Neural crest cell (in vitro differentiated cells): ENCODE measurements at places on chromosomes 4 and X.

DNA sequence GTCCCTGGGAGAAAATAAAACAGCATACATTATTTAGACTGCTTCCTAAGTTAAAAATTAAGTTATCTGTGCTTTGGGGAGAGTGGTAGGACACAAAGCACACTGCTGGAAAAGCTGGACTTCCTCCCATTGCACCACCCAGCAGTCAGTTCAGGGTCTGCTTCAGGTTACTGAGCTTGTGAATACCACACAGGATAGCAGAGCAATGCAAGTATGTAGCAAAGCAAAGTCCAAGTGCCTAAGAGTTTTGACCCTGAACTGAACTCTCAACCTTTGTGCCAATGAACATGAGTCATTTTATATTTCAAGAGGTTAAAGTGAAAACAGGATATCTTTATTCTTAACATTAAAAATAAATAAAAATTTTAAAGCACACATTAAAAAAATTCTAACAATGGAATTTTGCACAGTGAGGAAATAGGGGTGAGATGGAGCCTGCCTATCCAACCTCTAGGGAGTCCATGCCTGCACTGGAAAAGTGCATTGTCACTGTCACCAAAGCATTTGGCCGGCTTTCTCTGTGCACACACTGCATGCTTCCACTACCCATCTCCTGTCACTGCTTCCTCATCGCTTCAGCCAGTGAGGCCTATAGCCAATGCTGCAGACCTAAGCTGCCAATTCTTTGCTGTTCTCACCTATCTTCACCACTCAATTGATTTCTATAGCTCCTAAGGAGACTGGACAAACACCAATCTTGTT, 50.9 kb downstream of the ABCG2 start:
- DNase-seq, result no peak

GRCh38 chr4:181021213-181021612, 1222.0 kb upstream of the TENM3 start:
- DNase-seq, result no peak

GRCh38 chrX:97850911-97851310, 967.2 kb downstream of the RPA4 start:
- DNase-seq, result no peak

DNA sequence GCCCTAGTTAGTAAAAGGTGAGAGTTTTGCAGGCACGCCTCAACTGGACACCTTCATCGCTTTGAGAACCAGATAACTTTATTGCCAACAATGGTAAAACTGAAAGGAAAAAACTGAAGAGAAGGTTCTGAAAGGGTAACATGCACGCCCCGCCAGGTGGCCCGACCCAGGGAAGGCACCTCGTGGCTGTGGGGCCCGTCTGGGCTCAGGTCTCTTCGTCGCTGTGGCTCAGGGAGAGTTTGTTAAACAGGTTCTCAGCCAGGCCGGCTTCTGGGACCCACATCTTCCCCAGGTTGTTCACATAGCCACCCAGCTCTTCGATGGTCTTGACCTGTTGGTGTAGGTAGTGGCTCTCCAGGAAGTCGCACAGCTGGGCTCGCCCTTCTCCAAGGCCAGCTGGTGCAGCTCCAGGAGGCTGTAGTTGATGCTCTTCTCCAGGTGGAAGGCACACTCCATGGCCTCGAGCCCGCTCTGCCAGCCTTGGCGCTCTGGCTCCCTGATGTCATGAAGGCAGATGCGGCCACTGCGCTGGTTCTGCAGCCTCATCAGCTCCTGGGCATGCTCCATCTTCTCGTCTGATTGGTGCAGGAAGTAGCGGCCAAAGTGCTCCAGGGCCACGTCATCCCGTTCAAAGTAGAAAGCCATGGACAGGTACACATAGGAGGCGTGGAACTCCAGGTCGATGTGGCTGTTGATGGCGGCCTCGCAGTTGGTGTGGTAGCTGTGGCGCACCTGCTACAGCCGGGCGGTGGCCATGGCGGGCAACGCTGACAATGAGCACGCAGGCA, 69.7 kb downstream of the FAM47C start:
- DNase-seq, result no peak

DNA sequence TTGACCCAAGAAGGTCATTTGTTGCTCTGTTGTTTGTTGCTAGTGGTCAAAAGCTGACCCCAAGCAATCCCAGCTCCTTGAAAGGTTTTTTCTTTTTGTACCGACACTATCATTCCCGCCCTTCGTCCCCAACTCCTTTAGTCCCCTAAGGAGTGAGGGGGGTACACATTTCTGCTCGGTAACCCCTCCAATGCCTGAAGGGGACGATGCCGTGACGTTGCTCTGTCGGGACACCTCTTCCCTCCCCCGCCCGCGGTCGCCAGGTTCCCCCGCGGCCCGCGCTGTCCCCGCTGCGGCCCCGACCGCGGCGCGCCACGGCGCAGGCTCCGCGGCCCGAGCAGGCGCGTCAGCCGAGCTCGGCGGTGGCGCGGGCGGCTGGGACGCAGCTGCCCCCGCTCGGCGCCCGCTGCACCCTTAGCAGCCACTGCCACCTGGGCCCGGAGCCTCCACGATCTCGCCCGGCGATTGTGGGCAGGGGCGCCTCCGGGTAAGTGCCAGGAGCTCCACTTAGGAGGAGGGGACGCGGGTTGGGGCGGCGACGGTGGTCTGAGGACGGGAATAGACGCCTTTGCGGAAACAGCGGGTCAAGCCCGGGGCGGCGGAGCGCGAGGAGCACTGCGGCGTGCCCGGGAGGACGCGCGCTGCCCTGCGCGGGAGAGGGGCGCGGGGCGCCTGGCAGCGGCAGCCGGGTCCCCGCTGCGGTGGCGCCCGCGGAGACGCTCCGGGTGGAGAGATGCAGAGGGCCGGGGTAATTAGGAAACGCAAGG, at the start of gene GLRB:
GLRB (plus strand) TSS at position 340 of the 767 bp plus-strand sequence. CDS start 1,875 bp downstream, outside the sequence.
- DNase-seq, result peak; percentile 51

DNA sequence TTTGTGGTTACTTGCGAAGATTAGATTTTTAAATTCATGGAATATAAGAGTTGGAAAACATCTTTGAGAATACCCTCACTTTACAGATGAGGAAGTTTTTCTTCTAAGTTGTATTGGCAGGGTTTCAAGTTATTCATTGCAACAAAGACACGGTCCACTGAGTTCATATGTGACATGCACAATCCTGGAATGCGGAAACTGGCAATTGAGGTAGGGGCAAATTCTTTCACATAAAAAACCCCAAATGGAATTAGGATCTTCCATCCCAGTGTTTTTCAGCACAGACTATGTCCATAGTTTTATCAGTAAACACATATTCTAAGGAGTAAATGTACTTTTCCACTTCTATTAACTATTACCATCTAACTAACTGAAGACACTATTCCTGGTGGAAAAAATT, 81.8 kb upstream of the NAP1L5 start:
- no peak for DNase-seq

- no peak for DNase-seq
Measured at GRCh38 chrX:6701085-6701484, 166.2 kb upstream of the VCX3A start.

DNA sequence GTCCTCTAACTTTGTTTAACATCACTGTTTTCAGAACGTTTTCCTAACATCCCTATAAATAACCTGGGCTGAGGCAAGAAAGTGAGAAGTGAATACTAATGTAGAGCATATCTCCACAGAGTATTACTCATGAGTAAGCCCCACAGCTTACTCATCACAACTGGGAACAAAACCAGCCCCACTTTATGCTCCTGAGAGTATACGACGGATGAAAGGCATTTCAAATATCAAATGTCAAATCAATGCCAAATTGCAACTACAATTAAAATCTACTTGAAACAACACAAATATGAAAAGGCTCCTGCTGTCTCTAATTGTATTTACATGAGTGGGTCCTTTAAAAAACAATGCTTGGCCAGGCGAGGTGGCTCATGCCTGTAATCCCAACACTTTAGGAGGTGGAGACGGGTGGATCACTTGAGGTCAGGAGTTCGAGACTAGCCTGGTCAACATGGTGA, 41.2 kb downstream of the SH3RF1 start:
- no peak for DNase-seq

DNA sequence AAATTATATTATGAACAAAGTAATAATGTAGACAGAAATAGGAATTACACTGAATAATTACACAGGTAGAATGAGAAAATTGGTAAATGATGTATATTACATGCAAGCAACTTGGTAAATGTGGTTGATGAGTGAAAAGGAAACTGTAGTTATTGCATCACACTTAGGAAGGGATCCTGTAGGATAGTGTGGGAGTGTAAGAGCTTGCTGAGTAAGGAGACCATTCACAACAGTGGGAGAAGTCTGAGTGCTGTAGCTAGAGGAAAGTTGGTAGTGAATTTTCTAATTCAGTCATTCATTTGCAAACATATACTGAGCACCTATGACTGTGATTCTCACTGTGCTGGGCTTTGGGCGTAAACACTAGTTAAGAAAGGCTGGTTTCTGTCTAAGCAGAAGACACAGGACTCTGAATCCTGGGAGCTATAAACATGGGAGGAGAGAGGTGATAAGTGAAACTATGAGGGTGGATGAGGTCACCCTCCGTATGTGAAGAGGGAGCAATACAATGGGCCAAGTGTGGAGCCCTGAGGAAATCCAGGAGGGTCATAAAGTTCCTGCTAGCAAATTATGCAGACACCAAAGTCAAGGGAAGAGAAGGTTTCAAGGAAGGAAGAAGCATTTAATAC, 14.2 kb upstream of the CPE start:
- no peak for DNase-seq

DNA sequence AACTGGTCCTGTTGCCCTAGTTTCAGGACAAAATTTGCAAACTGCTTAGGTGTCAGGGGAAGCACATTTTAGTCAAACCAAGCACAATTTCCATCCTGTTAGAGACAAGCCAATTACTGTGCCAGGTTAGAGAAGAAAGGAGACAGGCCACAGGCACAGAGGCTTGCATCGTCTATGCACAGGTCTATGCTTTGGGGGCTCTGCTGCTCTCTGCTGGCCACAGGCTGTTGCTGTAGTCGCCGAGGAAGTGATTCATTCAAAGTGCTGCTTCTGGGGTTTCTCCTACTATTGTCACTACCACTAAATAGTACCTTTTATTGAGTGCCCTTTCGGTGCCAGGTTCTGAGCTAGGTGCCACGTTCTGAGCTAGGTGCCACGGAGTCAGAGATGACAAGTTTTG, 45.5 kb downstream of the VGLL1 start:
- peak; percentile 31 for DNase-seq

DNA sequence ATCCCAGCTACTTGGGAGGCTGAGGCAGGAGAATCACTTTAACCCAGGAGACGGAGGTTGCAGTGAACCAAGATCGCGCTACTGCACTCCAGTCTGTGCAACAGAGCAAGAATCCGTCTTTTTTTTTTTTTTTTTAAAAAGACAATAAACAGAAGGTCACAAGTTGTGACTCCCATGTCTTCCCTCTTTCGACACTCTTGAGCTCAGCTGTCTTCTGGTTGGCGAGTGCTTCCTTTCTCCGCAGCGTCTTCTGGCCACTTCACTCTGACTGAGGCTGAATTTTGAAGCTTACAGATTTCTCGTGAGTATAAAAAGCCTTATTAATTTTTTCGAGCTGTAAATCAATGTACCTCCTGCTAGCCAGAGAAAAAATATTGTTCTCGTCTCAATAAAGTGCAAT, 124.9 kb downstream of the STOX2 start:
- DNase-seq, result no peak

- DNase-seq, result no peak
Measured at GRCh38 chr4:4200624-4201023, 26.1 kb downstream of the OTOP1 start.

DNA sequence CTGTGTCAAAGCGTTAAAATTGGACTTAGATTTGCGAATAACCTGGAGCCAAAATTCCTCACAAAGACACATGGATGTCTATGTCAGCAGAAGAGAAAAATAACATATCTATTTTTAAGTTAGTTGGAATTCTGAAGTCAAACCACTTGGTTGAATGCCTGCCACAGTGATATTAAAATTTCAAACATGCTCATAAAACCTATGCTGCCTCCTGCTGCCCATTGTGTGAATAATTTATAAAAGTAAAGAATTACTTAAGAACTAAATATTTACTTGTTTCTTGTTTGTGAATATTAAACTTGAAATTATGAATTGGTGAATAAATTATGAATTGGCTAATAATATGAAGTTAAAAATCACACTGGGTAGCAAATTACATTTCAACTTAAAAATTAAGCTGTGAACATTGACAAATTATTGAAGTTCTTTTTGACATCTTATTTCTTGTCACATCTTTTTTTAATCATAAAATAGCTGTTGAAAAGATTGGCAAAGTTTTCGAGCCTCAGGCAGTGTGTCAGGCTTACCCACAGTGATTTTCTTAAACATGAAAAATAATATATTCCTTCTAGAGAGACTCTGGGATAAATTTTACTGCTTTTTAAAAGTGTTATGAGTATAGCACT, 35.4 kb downstream of the FABP2 start:
- no peak for DNase-seq

DNA sequence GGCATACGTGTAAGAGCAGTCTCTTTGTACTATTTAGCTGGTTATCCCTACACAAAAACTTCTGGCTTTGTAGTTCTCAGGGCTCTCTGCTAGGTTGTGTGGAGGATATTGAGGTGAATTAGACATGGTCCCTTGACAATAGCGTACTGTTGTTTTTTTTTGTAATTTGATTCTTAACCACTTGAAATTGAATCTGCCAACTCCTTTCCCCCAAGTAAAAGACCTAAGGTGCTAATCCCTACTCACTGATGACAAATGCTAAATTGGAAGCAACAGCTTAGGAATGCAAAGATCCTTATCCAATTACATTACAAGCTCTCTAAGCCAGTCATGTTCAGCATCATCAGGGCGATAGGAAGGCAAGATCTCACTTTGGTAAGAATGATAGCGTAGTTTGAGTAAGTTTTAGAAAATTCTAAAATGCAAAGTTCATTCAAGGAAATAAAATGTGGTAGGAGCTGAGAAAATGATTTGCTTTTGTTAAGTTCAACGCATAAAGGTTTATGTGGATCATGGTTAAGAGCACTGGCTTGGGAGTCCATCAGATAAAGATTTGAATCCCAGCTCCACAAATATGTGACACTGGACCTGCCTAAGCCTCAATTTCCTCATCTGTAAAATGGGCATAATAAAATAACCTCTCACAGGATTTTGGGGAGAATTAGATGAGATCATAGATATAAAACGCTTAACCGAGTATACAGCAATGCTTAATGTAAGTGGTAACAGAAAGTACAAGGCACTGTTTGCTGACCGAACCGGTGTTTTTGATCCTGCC, 39.3 kb downstream of the DOCK11 start:
- DNase-seq, result no peak

GRCh38 chr4:2948895-2949781, 14.1 kb downstream of the NOP14 start:
- no peak for DNase-seq

GRCh38 chrX:128699716-128700285, 647.6 kb upstream of the ACTRT1 start:
- no peak for DNase-seq
